Skin of body (tissue), 3 donors: ENCODE measurements at places on chromosomes 1 and 21.

GRCh38 chr1:22509815-22510214 lies 53.5 kb upstream of the EPHA8 start:
- DNase-seq, result no peak

DNA sequence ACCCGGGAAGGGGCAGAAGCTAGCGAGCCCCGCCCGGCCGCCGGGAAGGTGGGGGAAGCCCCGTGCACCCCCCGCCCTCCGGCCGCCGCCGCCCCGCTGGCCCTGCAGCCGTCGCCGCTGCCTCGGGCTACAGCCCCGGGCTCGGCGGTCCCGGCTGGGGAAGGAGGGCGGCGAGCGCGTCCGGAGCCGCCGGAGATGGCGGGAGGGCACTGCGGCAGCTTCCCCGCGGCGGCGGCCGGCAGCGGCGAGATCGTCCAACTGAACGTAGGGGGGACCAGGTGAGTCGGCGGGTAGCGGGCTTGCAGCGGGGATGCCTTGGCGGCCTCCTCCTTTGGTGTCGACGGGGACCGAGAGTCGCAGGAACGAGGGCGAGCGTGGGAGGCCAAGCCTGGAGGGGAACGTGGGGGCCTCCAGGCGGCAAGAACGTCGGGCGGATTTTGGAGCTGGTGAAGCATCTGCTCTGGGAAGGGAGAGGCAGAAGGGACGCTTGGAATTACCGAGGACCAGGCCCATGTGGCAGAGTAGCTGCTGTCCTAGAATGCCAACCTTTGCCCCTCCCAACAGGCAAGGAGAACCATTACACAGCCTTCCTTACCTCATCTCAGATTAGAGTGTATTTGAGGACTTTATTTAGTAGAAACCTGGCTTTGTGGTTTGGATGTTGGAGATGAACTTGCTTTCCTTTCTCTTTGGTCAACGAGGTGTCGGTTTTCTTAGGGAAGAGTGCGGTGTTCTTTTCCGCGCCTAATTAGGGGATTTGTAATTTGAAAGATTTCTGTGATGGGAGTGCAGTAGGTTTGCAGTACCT lies 591 bp downstream of the KCTD3 start:
- DNase-seq, result peak; percentile 60

DNA sequence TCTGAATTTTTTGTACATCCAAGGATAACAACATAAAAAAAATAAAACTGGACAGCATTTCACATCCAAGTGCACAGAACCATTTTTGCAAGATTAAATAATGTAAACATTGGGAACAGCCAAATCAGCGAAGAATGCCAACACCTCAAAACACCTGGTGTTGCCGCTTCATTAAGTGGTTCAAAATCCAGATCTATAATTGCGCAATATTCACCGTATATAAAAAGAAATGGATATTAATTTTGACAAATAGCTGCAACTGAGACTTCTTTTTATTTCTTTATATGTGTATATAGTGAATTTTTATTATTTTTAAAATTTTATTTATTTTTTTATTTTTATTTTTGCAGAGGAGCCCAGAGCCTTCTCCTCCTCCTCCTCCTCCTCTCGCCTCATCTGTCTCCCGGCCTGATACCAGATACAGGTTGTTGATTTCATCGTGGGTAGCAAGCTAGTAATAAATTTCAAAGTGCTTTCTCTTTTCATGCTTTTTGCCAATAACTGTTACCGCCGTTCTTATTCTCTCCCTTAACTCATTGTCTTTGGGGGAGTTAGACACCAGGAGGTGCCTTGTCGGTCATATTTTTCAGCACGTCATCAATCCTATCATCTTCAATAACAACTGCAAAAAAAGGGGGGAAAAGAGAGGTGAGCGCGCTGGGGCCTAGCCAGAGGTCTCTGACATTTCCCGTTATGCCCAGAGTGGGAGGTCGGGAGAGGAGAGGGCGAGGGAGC lies 2.7 kb downstream of the CAMK2N1 start:
- DNase-seq, result no peak

GRCh38 chr1:222529916-222530315 lies 18.0 kb downstream of the HHIPL2 start:
- DNase-seq, result no peak

DNA sequence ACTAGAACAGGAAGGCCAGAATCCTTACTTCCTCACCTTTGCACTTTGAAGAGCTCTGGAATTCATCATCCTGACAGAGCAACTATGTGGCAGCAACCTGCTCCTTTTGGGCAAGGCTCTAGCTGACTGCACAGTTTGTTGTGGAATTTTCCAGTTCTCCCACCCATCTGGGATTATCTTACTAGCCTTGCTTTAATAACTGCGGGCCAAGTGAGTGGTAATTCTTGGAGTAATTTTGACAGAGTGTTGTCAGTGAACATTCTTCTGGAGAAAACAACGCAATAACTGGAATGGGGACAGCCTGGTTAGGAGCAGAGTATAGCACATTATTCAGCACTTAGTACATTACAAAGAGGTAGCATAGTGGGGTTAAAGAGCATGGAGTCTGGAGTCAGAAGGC lies 75.3 kb downstream of the NTMT2 start:
- DNase-seq, result no peak

- DNase-seq, result no peak
Observed at GRCh38 chr1:3152143-3152542, 83.1 kb downstream of the PRDM16 start.

DNA sequence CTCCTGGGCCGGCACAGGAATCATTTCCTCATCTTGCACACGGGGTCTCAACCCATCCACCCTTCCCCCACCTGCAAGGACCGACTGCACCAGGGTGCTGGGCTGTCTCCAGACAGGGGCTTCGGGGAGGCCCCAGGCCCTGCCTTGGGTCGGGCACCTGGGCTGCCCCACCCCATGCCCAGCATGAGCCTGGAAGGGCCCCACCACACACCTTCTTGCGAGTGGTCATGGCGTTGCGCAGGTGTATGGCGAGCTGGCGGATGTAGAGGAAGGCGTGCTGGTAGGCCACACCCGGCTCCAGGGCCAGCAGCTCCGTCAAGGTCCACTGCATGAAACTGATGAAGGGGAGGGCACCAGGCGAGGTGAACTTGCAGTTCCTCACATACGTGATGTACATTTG lies 6.9 kb downstream of the NOC2L start:
- no peak for DNase-seq

- DNase-seq, result peak; percentile 89
Observed at GRCh38 chr1:170556917-170557316, 25.0 kb downstream of the GORAB start.

DNA sequence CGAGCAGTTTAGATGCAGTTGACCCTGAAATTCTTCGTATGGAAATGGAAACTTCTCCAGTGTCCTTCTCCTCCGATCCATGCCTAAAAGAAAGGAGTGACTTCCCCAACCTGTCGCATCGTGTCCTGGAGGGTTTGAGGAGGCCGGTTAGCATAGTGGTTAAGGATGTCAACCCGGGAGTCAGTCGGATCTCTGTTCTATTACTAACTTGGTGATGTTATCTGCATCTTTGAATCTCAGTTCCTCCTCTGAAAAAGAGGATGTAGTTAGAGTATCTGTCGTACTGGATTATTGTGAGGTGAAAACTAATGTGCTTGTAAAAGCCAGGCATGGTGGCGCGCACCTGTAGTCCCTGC lies 684 bp downstream of the ZBTB8B start:
- DNase-seq, result no peak

DNA sequence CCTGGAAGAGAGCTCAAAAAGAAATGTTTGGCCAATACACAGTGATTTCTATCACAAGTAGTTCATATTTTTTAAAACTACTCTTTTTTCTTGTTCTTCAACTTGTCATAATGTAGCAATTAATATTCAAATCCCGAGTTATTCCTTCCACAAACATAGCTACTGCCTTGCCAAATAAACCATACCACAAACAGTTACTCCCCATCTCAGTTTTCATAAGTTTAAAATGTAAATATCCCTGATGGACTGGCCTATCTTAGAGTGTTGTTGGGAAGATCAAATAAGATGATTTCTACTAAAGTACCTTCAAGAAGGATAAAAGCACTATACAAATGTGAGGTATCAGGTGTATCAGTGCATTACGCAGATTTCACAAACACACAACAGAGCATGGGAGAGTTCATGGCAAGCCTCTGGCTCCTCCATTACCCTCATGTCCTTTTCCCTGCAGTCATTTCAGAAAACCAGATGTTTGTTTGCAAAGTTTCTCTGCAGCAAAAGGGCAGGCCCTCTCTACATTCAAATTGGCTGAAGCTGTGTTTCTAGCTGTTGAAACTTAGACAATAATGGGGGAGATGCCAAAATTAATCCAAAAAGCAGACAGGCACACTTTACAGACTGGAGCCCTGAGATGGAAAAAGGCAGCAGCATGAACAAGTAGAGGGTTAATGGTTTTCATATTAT lies 16.1 kb downstream of the WLS start:
- no peak for DNase-seq

DNA sequence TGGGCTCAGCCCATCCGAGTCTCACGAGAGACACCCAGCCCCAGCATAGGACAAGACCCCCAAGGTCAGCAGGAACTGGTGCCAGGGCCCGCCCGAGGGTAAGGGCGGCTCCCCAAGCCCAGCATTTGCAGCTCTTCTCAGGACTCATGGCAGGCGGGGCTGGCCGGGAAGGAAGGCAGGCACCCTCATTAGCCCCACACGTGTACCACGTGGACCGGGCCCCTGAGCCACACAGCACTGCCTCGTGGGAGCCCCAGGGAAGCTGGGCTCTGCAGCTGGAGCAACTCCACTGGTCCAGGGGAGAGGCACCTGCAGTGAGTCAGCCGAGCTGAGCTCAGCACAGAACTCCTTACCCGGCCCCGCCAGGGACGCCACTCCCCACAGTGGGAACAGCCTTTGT lies 97.7 kb upstream of the IFFO2 start:
- no peak for DNase-seq

DNA sequence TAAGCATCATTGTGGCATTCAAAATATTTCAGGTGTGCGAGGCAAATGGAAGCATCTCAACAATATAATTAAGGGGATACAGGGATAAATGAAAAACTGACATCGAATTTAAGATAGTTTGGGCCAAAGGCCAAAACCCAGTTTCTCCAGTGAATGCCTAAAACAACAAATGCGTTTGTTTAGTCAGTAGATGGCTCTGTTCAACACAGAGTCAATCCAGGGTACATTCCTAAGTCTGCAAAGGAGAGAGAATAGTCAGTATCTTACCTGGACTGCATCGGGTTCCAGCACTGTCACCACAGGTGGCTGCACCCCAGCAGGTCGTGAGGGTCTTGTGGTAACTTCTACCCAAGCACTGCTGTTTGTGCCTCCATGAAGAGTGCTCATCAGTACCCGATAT lies 321.1 kb downstream of the KCTD3 start:
- DNase-seq, result no peak

GRCh38 chr1:168414914-168415313 lies 128.9 kb downstream of the XCL2 start:
- no peak for DNase-seq

DNA sequence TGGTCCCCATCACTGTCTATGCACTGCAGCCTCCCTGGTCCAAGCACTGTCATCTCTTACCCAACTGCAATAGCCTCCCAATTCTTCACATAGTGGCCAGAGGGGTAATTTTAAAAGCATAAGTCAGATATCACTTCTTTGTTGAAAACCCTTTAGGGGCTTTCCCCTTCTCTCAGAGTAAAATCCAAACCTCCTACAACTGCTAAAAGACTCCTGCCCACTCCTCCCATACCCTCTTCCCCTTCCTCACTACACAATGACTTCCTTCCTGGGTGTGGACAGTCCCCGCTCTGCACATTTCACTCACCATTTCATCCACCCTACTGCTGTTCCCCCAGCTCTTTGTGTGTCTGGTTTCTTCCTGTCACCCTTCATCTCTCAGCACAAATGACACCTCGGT lies 8.3 kb downstream of the MCOLN2 start:
- no peak for DNase-seq

DNA sequence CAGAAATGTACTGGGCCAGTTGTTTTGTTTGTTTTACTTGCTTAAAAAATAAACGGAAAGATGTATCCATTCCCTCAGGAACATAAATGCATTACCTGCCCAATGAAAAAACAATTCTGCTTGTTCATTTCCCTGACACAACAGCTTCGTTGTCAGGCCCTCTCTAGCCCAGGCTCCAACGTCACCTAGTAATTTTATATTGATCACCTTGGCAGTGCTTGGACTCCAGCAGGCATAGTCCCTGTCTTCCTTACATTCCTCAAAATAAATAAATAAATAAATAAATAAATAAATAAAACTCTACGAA lies 1.2 kb downstream of the CEP170 start:
- DNase-seq, result peak; percentile 71

DNA sequence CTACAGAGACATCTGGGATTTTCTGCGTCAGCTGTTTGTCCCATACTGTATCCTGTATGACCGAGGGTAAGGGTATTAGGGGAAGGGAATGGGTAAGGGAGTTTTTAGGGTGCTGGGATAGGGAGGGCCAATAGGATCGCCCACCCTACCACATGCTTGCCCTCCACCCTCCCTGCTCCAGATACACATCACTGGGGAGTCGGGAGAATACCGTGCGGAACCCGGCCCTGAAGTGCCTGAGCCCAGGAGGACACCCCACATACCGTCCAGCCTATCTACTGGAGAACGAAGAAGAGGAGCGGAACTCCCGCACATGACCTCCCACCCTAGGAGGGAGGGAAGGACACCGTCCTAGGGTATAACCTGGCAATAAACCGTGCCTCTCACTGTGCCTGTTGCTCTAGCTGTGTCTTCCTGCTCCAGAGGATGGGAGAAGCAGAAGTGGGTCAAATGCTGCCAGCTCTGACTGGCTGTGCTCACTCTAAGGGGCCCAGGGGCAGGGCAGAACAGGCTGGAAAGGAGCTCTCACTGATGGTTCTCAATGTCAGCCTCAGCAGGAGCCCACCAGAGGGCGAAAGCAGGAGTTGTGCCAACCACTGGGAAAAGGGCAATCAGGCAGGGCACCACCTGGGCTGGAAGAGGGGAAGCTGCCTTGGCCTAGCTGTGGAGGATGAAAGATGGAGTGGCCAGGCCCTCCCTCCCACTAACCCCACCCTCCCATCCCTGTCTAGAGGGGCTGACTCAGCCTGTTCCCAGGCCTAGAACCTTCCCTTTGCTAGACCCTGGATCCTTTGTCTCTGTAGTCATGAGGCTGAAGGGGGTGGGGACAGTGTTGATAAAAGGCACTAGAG lies 440 bp upstream of the LENEP start:
- no peak for DNase-seq

- DNase-seq, result no peak
Observed at GRCh38 chr21:34271189-34271851, 92.5 kb upstream of the KCNE2 start.

GRCh38 chr1:188719735-188720134 lies 1757.9 kb downstream of the BRINP3 start:
- DNase-seq, result no peak

- DNase-seq, result no peak
Observed at GRCh38 chr1:19449454-19450228, 35.7 kb downstream of the CAPZB start.
